Activated CD8-positive, alpha-beta memory T cell treated with anti-CD3 and anti-CD28 coated beads for 24 hours (primary cell): ENCODE measurements at places on chromosomes 13 and 19.

DNA sequence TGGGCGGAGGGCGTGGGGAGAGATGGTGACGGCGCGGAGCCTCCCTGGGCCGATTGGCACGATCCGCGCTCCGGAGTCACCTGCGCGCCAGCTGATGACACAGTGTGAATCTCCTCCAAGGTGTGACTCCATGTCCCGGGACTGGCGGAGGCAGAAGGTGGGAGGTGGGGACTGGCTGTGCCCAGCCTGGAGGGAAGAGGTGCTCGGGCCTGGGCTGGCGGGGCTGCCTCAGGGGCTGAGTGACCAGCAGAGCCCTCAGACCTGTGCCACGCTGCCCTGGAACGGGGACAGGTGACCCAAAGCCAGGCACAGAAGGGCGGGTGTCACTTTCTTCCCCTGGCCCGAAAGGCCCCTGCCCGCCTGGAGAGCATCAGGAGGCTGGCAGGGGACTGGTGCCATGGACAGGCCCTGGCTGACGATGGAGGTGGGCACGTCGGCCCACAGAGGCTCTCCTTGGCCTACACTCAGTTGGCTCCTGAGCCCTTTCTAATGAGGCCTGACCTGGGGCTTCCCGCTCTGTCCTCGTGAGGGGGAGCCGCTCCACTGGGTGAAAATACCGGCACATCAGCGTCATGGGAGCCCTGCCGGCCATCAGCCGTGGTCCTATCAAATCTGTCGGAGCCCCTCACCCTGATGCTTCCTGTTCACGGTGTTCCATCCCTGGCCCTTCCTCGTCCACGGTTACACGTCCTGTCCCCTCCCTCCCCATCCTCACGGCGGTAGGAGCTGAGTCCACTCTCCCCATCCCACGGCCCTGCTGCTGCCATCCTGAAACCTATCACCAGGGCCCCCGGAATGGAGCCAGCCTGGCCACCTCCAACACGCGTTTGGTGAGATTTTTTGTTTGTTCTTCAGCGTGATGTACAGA is 75.6 kb downstream of the SPACA7 start:
- DNase-seq = peak; percentile 26

DNA sequence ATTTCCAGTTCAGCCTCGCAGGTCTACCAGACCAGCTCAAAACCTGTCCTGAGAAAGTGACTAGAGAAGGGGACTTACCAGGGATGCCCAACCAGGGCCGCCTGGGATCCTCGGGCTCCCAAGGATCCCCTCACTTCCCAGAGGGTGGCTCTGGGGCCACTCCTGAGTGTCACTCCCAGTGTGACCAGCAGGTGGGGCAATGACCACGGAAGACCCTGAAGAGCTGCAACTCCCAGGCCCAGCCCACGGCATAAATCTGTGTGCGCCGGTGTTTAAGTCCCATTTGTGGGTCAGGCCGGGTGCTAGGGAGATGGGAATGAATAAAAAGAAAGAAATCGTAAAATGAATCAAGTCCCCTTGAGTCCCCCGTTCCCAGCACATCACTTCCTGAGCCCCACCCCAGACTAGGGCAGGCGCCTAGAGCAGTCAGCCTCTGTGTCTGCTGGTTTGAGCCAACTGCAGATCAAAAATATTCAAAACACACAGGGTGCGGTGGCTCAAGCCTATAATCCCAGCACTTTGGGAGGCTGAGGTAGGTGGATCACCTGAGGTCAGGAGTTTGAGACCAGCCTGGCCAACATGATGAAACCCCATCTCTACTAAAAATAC is 10.7 kb downstream of the PTGIR start:
- peak; percentile 95 for DNase-seq

- DNase-seq = peak; percentile 89
Measured at GRCh38 chr19:49475995-49476880, 2.2 kb downstream of the FLT3LG start.

- DNase-seq = no peak
Measured at GRCh38 chr19:56547535-56547934, 8.8 kb downstream of the ZFP28 start.

GRCh38 chr19:58416604-58417003 is 8.2 kb downstream of the ZNF584 start:
- DNase-seq = no peak

GRCh38 chr19:46841458-46842083 is 9.1 kb downstream of the AP2S1 start:
- DNase-seq = no peak

DNA sequence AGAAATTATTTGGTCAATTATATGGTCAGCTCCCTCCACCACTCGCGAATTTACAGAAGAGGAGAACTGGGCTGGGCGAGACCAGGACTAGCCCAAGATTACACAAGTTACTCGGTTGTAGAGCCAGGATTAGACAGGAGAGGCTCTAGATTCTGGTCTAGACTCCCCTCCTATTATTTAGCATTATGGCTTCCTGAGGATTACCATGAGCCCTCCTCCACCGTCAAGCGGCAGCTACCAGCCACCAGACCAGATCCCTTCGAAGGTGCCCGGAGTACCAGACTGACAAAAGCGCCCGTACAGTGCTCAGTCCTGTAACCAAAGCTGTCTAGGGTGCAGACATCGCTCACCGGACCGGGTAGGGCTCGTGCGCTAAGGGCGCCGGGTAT is 497 bp upstream of the MLNR start:
- no peak for DNase-seq

DNA sequence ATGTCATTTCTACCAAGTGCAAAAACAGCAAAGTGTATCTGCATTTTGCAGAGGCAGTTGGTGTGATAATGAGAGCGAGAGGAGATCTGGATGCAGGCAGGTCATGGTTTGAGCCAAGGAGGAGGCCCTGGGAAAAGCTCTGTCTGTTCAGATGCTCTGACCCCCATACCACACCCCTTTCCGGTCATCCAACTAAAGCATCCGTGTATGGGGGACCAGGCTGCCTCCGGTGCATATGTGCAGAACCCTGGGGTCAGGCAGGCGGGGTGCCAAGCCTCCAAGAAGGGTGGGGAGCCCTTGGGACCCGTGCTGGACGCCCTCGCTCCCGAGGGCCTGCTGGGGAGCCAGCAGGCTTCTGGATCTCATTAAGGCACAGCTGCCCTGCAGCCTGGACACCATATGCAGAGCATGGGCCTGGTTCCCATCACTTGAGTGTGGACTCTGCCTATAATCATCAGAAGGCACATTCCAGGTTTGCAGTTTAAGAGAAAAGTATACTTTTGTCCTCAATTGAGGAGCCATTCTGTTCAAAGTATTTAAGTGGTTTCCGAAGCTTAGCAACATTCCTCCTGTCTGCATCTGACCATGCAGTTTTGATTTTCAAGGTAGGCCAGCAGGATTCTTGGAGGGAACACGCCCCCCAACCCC is 56.1 kb downstream of the ALOX5AP start:
- no peak for DNase-seq
